Activated naive CD4-positive, alpha-beta T cell treated with anti-CD3 and anti-CD28 coated beads, Interleukin-2, amount 50 U/mL, for 72 hours (primary cell): ENCODE measurements at places on chromosomes 12 and 14.

- no peak for DNase-seq
Measured at GRCh38 chr14:23513818-23514643, 37.5 kb downstream of the ZFHX2 start.

GRCh38 chr12:22648668-22649067, 23.7 kb downstream of the ETNK1 start:
- no peak for DNase-seq

GRCh38 chr12:6182279-6182898, 17.8 kb upstream of the CD9 start:
- DNase-seq = no peak

DNA sequence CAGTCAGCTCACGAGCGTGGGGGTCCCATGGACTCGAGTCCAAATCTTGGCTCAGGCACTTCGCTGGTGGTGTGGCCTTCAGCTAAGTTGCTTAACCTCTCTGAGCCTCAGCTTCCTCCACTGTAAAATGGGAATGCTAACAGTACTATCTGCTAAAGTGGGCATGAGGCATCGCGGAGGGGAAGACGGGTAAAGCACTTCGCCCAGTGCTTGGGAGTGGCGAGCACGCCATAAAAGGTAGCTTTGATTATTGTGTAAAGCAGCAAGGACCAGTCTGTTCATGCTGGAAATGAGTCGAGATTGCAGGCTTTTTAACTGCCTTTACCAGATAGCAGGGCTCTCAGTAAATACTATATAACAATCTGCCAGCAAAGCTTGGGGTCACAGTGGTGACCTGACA, 24.5 kb downstream of the HRK start:
- no peak for DNase-seq

- peak; percentile 80 for DNase-seq
Measured at GRCh38 chr12:2583091-2583497, 211.7 kb upstream of the FKBP4 start.

- DNase-seq = no peak
Measured at GRCh38 chr14:51732494-51733112, 80.9 kb downstream of the FRMD6 start.

GRCh38 chr12:55929306-55929791, 1.6 kb upstream of the DGKA start:
- peak; percentile 88 for DNase-seq

DNA sequence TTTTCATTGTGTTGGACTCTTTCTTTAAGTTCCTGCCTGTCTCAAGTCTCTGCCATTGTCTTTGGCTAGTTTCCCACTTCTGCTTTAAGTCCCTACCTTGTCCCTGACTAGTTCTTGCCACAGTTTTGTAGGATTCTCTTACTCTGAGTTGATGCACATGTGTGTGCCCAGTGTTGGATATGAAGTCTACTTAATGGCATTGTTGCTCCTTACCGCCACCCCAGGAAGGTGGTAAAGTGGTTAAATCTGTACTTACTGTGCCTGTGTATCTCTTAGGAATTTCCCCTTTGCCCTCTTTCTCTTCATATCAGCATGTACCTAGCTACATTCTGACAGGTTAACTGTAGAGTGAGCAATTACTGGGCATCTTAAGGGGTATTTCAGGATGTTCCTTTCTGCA, 227.1 kb downstream of the NUBPL start:
- no peak for DNase-seq

- DNase-seq = no peak
Measured at GRCh38 chr14:74346341-74346740, 1.9 kb upstream of the VRTN start.

DNA sequence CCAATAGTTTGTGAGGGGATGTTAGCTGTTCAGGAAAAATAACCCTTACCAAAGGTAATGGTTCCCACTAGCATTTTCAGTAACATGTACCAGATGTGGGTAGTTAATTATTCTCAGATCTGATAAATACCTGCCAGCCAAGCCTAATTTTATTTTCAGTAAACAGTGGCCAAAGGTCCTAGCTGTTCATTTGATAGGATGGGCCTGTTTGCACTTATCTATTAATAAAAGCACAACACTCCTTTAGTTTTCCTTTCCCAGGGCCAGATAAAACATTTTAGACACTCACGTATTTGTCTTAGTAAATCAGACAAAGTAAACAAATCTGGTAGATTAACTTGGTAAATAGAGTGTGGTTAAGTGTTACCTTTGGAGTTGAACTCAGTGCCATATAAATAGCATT, 345.1 kb downstream of the RAD51B start:
- DNase-seq = no peak

- no peak for DNase-seq
Measured at GRCh38 chr14:32681598-32681997, 257.1 kb upstream of the NPAS3 start.

GRCh38 chr14:95409477-95410272, 90.0 kb upstream of the CLMN start:
- no peak for DNase-seq
